ENCODE measurements at places on chromosomes 3 and 15. TPM values are rescaled to one million over a fixed set of nuclear protein-coding genes. Genes with fewer than 3 reads are reported as not detected.

Gene LSMEM2
- not detected for total RNA-seq

Gene NR2C2
- 57.5 TPM for total RNA-seq

Gene GOLGA8O
- total RNA-seq: not detected

Gene ZMAT3
- total RNA-seq: 14.0 TPM

Gene SLC9A9
- 11.4 TPM for total RNA-seq

Gene SPATA12
- total RNA-seq: not detected

Gene NSUN3
- 16.3 TPM for total RNA-seq

Gene FBXW12
- 0.66 TPM for total RNA-seq

Measured in glutamatergic neuron (in vitro differentiated cells).